ENCODE measurements at places on chromosomes 12 and 14. TPM values are rescaled to one million over a fixed set of nuclear protein-coding genes. Genes with fewer than 3 reads are reported as not detected.

LYZ gene
- total RNA-seq: 6.6 TPM

SNW1 gene
- 85.5 TPM for total RNA-seq

TCL1B gene
- total RNA-seq: not detected

MAP1LC3B2 gene
- not detected for total RNA-seq

HCAR2 gene
- total RNA-seq: not detected

DCN gene
- total RNA-seq: 1,367 TPM

TAS2R43 gene
- total RNA-seq: 9.4 TPM

CBX5 gene
- total RNA-seq: 95.5 TPM

GRCh38 chr12:113054948-113055486, 1.5 kb upstream of the DTX1 start:
- no peak for DNase-seq

GRCh38 chr14:55450987-55451386, 10.6 kb upstream of the TBPL2 start:
- no peak for DNase-seq

- no peak for DNase-seq
Measured at GRCh38 chr12:16828891-16829290, 222.9 kb upstream of the LMO3 start.

- no peak for DNase-seq
Measured at GRCh38 chr12:21672146-21672545, 14.5 kb upstream of the LDHB start.

DNA sequence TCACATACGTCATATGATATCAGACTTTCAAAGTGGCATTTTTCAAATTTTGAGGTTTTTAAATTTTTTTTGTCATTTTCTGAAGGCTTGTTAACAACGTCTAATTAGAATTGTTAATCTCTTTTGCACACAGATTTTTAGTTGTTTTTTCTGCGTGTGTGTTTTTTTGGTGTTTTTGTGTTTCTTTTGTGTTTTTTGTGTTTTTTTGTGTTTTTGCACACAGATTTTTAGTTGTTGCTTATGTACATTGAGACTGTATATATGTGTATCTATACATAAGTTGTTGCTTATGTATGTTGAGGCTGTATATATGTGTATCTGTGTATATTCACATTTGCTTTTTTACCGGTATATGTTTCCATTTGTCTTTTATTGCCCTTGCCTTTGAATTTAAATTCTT, 30.8 kb downstream of the ARID2 start:
- no peak for DNase-seq

- DNase-seq: no peak
Measured at GRCh38 chr14:88369496-88369895, 16.0 kb upstream of the SPATA7 start.

- no peak for DNase-seq
Measured at GRCh38 chr12:112939761-112940381, 1.6 kb downstream of the OAS3 start.

DNA sequence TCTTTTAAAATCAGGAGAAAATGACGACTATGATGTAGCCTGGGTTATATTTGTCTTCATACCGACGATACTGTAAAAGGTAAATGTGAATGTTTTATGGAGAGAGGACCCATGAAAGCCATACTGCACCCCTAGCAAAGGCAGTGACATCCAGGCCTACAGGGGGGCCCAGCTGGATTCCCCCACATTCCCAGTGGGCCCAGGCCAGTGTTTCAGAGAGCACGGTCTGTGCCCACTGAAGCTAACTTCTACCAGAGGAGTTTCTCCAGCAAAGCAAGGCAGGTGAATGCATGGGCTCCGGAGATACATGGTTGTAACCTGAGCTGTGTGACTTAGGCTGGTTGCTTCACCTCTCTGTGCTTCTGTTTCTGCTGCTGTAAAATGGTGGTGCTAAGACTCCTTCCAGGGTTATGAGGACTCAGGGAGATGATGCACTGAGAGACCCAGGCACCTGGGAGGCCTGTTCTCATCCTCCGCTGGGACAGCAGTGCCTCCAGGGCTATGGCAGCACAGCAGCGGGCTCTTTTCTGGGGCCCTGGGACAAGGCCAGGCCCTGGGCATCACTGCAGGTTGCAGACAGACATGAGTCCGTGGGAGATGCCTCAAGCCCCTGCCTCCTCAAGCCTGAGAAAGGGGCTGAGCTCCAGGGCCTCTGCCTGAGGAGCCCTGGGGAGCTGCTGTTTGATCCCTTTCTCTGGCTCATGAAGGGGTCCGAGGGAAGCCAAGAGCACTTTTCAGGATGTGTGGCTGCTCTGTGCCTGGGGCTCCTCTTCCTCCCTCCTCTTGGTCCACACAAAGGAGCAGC, 73.7 kb downstream of the SERPINA3 start:
- DNase-seq: no peak
